ENCODE measurements at places on chromosomes 1 and 21.

DNA sequence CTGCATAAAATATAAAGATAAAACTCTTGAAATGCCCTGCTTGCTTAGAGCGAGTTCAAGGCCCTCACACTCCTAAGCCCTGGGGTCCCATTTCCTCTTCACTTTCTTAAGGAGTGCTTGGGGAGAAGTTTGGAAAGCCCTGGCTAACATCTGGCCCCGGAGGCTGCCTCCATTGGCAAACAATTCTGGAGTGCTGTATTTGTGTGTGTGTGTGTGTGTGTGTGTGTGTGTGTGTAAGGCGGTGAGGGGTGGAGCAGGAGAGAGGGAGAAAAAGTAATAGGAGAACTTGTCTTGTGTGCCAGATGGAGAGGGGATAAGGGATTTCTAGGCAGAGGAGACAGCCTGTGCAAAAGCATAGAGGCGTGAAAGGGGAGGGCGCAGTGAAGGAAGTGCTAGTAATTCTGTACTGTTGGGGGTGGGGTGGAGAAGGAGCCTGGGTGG is 578 bp upstream of the TRIM62 start:
- H3K36me3 ChIP-seq: peaks cover 11% of the 10 kb centered on the region
- H3K27me3 ChIP-seq: no peaks in the 10 kb centered on the region
- peak overlapping the region; percentile 93 for H3K4me3 ChIP-seq
- H3K4me1 ChIP-seq: peaks cover 6% of the 10 kb centered on the region
- peak overlapping the region; percentile 91 for H3K27ac ChIP-seq

- DNase-seq: no peak
- no peaks in the 10 kb centered on the region for H3K36me3 ChIP-seq
- no peaks in the 10 kb centered on the region for H3K4me1 ChIP-seq
- no peak overlapping the region for H3K4me3 ChIP-seq
These were observed 640.4 kb downstream of the USP25 start for GRCh38 chr21:16370186-16370585.

DNA sequence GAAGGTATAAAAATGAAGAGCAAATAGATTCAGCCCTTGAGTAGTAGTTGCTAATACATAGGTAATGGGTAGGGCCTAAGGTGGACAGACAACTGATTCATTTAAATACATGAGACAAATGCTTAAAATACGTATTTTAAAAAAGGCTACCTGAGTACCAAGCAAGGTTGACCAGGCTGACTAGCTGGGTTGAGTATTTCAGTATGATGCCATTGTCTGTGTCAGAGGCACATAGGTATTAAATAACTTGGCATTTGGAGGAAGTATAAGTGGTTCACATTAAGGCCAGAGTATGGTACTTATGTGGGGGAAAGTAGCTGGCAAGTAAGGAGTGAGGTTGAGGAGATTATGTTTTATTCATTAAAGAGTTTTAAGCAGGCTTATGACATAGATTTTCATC is 19.4 kb downstream of the NEK7 start:
- H3K27me3 ChIP-seq: no peaks in the 10 kb centered on the region
- H3K27ac ChIP-seq: no peak overlapping the region
- no peak overlapping the region for H3K4me3 ChIP-seq
- H3K36me3 ChIP-seq: no peaks in the 10 kb centered on the region
- no peak for DNase-seq

DNA sequence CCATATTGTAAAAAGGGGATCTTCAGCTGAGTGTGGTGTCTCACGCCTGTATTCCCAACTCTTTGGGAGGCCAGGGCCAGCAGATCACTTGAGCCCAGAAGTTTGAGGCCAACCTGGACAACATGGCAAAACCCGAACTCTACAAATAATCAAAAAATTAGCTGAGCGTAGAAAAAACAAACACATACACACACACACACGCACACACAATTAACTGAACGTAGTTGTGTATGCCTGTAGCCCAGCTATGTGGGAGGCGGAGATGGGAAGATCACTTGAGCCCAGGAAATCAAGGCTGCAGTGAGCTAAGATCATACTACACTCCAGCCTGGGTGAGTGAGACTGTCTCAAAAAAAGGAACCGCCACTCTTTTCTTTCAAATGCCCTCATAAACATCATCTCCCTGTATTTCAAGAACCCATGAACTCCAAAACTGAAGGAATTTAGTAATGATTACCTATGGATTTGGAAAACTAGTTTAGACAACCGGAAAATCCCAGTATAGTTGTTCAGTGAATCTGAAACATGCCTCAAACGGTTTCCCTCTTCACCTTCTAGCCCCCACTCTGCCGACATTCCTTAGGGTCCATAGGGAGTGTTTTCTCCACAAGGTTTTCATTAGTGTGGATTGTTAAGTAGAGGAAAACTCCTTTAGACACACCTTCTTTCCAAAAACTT is 4.5 kb downstream of the TXNIP start:
- peaks cover 16% of the 10 kb centered on the region for H3K36me3 ChIP-seq
- no peak for DNase-seq
- no peaks in the 10 kb centered on the region for H3K27me3 ChIP-seq
- H3K4me3 ChIP-seq: peak overlapping the region; percentile 76
- H3K4me1 ChIP-seq: peaks cover 7% of the 10 kb centered on the region
- peak overlapping the region; percentile 85 for H3K27ac ChIP-seq

- H3K27ac ChIP-seq: no peak overlapping the region
- no peak overlapping the region for H3K4me3 ChIP-seq
- H3K27me3 ChIP-seq: no peaks in the 10 kb centered on the region
These were observed 16.8 kb downstream of the CCDC185 start for GRCh38 chr1:223410036-223410435.

DNA sequence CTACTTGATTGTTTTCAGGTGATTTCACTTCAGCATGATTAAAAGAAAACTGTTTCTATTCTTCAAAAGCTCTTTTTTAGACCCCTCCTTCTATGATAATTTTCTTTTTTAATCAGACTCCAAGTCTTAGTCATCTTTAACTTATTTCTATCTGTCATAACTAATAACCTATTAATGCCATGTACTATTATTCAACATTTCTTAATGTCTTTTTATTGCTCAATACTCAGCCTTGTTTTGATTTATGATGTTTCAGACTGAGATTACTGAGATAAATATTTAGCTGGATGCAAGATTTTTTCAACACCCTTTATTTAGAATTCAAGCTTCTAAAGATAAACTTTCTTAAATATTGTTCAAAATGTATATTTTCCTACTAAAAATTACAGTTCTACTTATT is 53.6 kb downstream of the ATP6V1G3 start:
- H3K36me3 ChIP-seq: no peaks in the 10 kb centered on the region
- no peak for DNase-seq
- no peaks in the 10 kb centered on the region for H3K4me1 ChIP-seq
- H3K27ac ChIP-seq: no peak overlapping the region
- H3K4me3 ChIP-seq: no peak overlapping the region
- H3K27me3 ChIP-seq: no peaks in the 10 kb centered on the region

- H3K27ac ChIP-seq: no peak overlapping the region
- H3K4me1 ChIP-seq: no peaks in the 10 kb centered on the region
- DNase-seq: no peak
- no peaks in the 10 kb centered on the region for H3K36me3 ChIP-seq
These were observed 32.2 kb downstream of the SOAT1 start for GRCh38 chr1:179325836-179326235.

GRCh38 chr21:19034560-19034959 is 631.0 kb upstream of the TMPRSS15 start:
- H3K4me3 ChIP-seq: no peak overlapping the region
- no peaks in the 10 kb centered on the region for H3K4me1 ChIP-seq
- DNase-seq: no peak
- no peak overlapping the region for H3K27ac ChIP-seq
- H3K27me3 ChIP-seq: no peaks in the 10 kb centered on the region

- H3K27me3 ChIP-seq: no peaks in the 10 kb centered on the region
- no peak for DNase-seq
- H3K4me1 ChIP-seq: no peaks in the 10 kb centered on the region
- H3K36me3 ChIP-seq: no peaks in the 10 kb centered on the region
These were observed 38.7 kb downstream of the SNRPE start for GRCh38 chr1:203899869-203900714.

DNA sequence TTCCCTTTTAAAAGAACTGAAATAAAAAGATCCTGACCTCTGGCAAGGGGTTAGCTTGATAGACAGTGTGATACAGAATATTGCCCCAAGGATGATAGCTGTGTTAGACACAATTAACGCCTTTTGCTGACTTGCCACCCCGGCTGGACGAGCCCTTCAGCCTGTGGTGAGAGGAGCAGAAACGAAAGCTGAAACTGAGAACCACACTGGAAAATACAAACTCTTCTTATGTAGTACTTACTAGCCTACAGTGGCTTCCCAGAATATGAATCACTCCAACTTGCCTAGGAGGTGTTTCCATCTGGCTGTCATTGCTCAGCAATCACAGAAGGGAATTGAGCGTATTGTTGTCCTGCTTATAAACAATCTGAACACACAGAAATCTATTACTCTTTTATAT is 22.9 kb downstream of the SAMSN1 start:
- DNase-seq: no peak
- no peaks in the 10 kb centered on the region for H3K4me1 ChIP-seq
- no peaks in the 10 kb centered on the region for H3K27me3 ChIP-seq
- no peak overlapping the region for H3K4me3 ChIP-seq
- H3K36me3 ChIP-seq: no peaks in the 10 kb centered on the region

DNA sequence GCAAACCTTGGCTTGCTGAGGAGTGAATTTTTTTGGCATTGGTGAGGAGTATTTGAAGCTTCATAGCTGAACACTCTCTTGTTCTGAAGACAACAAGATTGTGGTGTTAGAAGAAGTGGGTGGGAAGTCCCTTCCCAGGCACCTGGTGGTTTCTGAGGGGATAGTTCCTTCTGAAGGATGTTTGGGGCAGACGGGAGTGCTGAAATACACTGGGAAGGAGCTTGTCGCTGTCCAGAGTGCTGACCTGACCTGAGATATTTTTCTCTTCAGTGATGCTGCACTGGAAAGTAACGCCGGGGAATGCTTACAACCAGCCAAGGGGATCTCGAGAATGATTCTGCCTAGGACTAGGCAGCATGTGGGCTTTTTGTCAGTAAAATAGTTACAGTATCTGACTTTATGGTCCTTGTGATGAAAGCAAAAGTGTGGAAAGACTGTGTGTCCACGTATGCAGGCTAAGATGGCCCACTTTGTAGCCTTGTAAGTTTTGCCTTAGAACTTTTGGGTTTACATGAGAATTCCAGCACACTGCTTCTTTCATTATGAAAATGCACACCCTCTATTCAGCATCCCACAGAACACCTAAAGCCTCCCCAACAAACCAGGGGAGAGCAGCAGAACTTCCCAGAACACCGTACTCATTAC is 33.1 kb upstream of the NFASC start:
- H3K4me1 ChIP-seq: no peaks in the 10 kb centered on the region
- no peaks in the 10 kb centered on the region for H3K36me3 ChIP-seq
- no peak overlapping the region for H3K27ac ChIP-seq

DNA sequence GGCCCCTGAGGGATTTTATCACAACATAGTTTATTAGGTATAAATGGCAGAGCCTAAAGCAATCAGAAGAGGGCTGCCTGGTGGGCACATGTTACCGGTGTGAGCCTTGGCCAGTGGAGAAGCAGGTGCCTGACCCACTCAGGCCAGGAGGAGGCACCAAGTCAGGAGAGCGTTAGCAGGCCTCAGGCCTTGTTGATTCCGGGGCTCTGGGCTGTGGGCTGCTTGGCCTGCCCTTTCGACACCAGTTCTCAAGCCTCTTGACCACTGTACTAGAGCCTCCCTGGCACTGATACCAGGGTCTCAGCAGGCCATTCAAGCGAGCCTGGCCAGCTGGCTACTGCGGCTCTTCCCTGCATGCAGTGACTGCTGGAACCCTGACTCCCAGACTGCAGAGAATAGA is 20.8 kb downstream of the CLDN14 start:
- peaks cover 25% of the 10 kb centered on the region for H3K4me1 ChIP-seq
- no peak overlapping the region for H3K27ac ChIP-seq
- no peak for DNase-seq
- H3K27me3 ChIP-seq: no peaks in the 10 kb centered on the region

DNA sequence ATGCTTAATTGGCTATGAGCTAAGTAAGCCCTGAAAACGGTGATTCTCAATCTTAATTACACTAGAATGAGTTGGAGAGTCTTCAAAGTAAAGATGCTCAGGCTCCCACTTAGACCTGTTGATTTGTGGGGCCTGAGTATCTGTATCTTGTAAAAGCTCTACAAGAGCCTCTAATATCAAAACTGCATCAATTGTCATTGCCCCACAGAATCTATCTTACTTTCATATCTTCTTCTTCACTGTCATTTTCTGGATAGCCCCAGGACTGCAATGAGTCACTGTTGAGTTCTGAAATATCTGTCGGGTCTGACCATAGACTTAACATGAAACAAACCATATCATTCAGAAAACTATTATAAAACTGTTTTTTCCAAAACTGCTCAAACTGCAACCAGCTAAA is 102.8 kb upstream of the SERTAD4 start:
- DNase-seq: no peak
- no peaks in the 10 kb centered on the region for H3K36me3 ChIP-seq
- H3K27ac ChIP-seq: no peak overlapping the region

DNA sequence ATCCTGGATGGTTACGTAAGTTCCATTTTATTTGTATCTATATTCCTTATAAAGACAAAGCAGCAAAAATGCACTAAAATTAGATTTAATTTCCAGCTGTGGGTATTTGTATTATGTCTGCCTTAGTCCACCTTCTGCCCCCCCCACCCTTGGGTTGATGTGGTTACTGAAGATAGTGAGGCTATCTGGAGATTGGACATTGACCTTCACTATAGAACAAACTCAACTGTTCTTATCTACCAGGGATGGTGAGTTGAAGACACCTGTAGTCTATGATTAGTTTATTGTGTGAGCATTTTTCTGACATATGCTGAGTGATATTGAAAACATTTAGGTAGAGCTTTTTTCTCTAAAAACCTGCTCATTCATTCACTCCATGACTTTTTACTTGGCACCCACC is 122.2 kb downstream of the NFIA start:
- no peak overlapping the region for H3K27ac ChIP-seq
- H3K4me1 ChIP-seq: no peaks in the 10 kb centered on the region
- no peaks in the 10 kb centered on the region for H3K27me3 ChIP-seq
- no peaks in the 10 kb centered on the region for H3K36me3 ChIP-seq
- H3K4me3 ChIP-seq: no peak overlapping the region
- DNase-seq: no peak

GRCh38 chr1:232924874-232925273 is 25.5 kb upstream of the NTPCR start:
- no peaks in the 10 kb centered on the region for H3K4me1 ChIP-seq
- H3K4me3 ChIP-seq: no peak overlapping the region
- H3K27ac ChIP-seq: no peak overlapping the region

DNA sequence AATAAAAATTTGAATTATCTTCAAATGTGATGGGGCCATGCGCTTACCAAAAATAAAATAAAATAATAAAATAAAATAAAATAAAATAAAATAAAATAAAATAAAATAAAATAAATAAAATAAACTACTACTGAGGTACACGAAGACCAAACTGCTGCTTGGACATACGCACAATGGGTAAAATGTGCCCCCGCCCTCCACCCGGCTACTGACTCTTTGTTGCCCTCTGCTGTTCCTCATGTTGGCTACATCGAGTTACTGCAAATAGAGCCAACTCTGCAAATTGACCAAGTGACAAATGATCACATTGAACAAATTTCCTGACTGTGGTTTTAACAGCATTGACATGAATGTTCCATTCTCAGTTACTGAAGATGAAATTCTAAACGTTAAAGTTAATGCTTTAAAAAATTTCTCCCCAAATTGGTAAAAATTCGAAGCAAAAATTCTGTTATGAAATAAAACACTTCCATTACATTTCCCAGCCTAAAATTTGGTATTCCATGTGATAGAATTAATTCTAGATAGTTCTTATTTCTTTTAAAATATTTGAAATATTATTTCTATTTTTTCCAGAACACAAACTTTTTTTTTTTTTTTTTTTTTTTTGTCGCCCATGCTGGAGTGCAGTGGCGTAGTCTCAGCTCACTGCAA is 18.8 kb upstream of the MAP1LC3C start:
- H3K27me3 ChIP-seq: no peaks in the 10 kb centered on the region
- H3K27ac ChIP-seq: no peak overlapping the region
- no peak for DNase-seq
- no peaks in the 10 kb centered on the region for H3K36me3 ChIP-seq

Measured in esophagus squamous epithelium (tissue), 5 donors.